LoVo (cell line): ENCODE measurements at places on chromosomes 3 and 15.
A peak's percentile ranks its signal among the peaks of the same experiment; 100 is the strongest.

DNA sequence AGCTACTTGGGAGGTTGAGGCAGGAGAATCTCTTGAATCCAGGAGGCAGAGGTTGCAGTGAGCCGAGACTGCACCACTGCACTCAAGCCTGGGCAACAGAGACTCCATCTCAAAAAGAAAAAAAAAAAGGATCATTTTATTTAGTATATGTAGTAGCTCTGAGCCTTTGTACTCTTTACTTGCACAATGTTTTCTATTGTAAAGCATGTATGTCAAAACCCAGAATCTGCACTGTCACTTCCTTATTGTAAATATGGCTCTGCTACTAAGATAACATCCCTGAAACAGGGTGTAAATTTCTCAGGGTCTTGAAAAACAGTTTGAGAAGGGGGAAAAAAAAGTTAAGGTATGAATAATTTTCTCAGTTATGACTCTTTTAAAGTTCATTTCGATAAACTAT lies 35.1 kb downstream of the SLMAP start:
- no peak for DNase-seq

GRCh38 chr15:49620199-49620598 lies 419 bp downstream of the FAM227B start:
- peak; percentile 34 for DNase-seq

- no peak for DNase-seq
These were observed 370.7 kb upstream of the SLCO3A1 start for GRCh38 chr15:91482799-91483198.

- peak; percentile 22 for DNase-seq
These were observed 8.7 kb downstream of the ATXN7 start for GRCh38 chr3:63872135-63872924.

GRCh38 chr15:25759421-25759820 lies 103.7 kb downstream of the ATP10A start:
- no peak for DNase-seq

GRCh38 chr15:68699881-68700454 lies 120.7 kb downstream of the ANP32A start:
- no peak for DNase-seq

DNA sequence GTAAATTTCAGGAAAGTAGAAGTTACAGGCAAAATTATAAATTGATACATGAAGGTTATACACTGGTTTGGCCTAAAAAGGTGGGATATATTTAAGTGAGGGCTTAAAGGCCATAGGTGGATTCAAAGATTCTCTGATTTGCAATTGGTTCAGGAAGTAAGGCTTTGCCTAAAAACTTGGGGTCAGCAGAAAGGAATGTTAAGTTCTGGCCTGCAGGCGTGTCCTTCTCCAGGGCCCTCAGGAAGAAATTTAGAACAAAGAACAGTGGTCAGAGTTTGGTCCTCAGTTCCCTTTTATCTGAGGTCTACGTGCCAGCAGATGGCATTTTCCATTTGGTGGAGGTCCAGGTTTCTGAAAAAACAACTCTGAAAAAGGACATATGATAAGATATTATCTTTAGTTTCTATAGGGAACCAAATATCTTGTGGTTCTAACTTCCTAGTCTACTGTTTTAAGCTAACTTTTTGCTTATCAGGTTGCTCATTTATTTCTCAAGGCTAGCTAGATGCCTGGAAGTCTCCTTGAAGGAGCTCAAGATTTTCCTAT lies 40.5 kb downstream of the SCN11A start:
- no peak for DNase-seq

- no peak for DNase-seq
These were observed 7.7 kb downstream of the CRABP1 start for GRCh38 chr15:78347586-78348543.

DNA sequence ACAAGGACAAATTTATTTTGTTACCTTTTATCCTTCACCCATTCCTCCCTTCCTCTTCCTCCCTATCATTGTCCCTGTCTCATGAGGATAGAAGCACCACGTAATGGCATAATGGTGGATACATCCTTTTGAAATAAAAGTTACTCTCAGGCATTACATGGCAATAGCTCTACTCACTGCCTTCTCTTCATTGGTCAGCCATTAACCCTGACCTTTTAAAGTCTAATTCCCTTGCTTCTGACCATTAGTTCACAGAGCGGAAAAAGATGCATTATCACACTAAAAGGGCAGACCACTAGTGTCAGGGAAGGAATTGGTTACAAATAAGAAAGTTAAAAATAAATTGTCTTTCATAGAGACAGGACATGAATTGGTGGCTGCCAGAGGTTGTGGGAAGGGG lies 54.6 kb upstream of the EIF1B start:
- DNase-seq = no peak
